ENCODE measurements at places on chromosomes 11 and 22.
A peak's percentile ranks its signal among the peaks of the same experiment; 100 is the strongest.

GRCh38 chr11:35615921-35616900 lies 2.0 kb upstream of the FJX1 start:
- no peak for DNase-seq

DNA sequence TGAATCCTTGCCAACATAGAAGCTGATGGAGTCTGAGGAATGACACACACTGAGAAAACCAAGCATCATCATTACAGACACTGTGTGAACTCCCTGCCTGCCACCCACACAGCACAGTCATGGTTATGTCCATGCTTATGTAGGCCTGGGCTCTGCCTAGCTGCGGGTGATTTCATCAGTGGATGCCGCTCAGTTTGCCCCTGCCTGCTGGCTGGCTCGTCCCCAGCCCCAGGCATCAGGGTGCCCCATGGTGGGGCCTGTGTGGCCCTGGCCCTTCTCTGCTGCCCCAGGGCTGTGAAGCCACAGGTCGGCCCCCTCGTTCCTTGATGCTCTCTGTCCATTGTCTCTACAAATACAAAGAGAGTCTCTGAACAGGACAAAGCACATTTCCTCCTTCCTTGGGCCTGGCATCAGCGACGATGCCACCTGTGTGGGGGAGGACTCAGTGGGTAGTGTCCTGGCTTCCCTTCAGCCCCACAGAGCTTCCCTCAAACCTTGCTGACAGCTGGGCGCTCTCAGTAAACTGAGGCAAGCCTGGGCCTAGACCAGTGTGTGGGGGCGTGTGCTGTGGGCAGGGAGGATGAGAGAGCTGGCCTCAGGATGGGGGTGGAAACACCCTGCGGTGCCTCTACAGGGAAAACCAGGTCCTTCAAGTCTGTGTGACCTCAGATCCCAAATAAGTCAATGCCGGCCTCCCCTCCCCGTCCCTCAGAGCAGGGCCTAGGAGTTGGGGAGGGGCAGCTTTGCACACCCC lies 20.0 kb upstream of the TUB start:
- DNase-seq, result no peak

- DNase-seq, result no peak
These were observed 258.3 kb downstream of the ETS1 start for GRCh38 chr11:128328955-128329551.

DNA sequence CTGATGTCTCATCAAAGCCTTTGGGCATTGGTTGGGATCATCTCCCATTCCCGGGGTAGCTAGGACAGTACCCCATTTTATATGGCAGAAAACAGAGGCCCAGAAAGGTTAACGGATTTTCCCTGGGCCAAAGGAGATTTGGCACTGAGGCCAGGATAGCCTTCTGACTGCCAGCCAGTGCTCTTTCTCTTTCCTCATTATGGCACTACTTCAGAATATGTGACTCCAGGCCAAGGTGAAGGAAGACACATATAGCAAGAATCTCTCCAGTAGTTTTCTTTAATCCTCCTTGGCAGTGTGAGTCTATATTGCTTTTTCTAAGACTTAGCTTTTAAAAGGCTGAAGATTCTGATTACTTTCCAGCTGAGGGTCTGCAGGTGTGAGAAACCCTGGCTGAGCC lies 94.8 kb upstream of the AMOTL1 start:
- DNase-seq, result no peak

DNA sequence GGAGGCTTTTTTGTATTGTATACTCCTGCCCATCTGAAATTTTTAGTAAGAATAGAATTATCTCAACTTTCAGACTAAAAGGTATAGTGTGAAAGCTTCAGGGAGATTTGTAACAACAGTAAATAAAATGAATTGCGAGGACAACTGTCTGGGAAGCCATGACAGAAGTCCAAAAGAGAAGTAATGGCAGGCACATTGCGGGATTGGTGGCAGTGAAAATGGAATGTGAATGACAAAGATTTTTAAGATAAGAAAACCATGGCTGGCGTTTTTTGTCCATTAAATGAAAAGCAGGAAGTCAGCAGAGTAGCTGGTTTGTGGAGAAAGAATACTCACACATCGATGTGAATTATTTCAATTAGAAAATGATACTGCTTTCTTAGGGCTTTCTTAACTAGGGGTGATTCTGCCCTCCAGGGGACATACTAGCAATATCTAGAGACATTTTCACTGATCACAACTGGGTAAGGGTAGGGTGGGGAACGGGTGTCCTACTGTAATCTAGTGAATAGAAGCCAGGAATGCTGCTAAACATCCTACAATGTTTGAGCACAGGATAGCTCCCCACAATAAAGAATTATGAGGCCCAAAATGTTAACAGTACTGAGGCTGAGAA lies 1.6 kb downstream of the NPAT start:
- no peak for DNase-seq

GRCh38 chr11:128326791-128327190 lies 260.6 kb downstream of the ETS1 start:
- DNase-seq, result no peak

GRCh38 chr22:41508770-41509170 lies 35.5 kb downstream of the POLR3H start:
- no peak for DNase-seq

GRCh38 chr22:33022231-33022630 lies 36.0 kb downstream of the SYN3 start:
- no peak for DNase-seq

DNA sequence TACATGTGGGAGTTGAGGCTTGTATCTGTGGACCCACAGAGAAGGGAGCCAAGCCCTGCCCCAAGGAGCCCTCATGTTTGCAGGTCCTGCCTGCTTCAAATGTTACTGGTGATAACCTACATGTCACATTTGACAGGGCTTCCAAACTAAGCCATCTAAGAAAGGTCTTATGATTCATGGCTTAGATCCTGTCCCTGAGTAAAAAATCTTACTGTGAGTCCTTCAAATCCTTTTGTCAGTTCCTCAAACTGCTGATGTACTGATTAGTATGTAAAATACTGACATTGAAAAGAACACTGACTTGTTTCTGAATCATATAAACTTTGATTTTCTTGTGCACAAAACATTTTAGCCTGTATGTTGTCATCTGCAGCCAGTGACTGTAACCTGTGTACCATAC lies 1.0 kb upstream of the PANX1 start:
- DNase-seq, result no peak

GRCh38 chr11:39205236-39205995 lies 2254.0 kb downstream of the LRRC4C start:
- no peak for DNase-seq

DNA sequence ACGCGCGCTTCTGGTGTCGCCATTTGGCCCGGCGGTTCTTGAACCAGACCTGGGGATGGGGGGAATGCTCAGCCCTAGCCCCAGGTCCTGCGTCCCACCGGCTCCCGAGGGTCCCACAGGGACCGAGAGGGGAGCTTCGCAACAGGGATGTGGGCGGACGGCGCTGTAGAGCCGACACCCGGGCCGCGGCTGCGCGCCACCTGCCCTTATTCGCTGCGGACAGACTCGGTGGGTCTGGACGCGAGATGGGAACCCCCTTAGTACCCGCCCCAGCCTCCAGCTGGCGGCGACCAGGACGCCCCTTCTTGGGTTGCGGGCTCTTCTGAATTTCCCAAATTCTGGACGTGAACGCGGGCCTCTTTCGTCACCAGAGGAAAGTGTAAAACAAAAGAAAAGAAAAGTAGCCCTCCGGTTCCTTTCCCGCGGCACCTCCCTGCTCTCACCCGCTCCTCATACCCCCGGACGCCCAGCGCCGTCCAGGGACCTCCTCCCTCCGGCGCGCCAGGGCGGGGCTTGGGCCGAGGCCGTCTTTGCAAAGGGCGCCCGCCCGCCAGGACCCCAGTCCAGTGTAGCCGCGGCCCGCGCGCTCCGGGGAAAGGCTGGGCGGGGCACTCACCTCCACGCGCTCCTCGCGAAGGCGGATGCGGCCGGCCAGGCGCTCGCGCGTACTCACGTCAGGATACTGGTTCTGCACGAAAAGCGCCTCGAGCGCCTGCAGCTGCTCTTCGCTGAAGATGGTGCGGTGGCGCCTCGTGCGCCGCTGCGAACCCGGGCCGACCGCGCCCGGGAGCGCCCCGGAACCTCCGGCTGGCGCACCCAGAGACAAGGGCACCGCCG lies 827 bp downstream of the GSC2 start:
- DNase-seq, result peak; percentile 18

- DNase-seq, result no peak
These were observed 39.2 kb upstream of the LRRC32 start for GRCh38 chr11:76709756-76710155.

GRCh38 chr11:126101251-126101929 lies 38.7 kb upstream of the CDON start:
- no peak for DNase-seq

DNA sequence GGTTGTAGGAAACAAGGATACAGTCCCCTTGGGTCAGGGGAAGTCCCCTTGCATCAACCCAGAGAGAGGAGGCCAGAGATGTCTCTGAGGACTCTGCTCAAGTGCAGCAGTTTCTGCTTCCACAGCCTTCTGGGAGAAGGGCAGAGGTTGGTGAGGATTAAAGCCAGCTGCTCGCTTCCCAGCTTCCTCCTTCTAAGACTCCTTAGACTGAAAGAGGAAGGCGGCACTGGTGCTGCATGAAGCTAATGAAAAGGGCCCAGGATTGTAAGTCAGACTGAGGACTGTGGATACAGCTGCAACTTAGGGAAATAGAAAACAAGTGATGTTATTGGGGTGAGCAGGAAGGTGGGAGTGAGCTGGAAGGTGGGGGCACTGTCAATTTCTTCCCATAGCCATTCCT lies at the start of gene OR52K1:
OR52K1 (plus strand) TSS at position 202 of the 400 bp plus-strand sequence. CDS start 6,255 bp downstream, outside the sequence.
- no peak for DNase-seq

DNA sequence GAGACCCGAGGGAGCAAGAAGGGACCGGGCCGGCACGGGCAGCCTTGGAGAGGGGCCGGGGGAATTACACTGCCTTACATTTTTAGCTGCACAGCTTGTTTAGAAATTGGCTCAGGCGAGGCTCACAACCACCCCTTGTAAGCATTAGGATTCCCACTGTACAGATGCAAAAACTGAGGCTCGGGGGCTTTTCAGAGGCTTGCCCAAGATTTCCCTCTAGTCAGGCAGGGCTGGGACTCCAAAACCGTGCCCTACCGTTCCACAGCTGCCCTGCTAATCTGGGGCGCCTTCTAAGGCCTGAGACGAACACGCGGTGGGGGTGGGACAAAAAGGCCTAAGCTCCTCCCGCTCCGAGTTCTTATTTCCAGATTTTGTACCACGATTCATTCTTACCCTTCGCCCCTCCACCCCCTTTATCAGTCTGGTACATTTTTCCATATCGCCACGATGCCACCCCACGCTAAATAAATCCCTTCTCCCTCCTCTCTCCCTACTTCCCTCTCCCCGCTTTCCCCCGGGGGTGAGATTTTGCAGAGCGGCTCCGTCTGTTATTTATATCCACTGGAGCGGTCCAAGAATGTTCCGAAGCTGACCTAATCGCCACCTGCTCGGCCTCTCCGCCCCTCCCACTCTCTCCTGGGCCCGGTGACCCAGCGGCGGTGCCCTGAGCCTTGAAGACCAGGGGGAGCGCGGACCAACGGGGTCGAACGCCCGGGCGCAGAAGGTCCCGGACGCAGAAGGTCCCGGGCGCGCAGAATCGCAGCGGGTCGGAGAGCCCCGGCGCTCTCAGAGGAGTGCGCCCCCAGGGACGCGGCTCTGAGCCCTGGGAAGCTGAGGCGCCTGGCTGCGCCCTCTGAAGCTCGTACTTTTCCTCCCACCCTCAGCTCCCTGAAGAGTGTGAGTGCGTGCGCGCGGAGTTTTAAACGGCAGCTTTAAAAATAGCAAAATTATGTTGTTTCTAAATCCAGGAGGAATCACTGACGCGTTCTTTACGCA lies 764 bp upstream of the PACSIN3 start:
- DNase-seq, result no peak

DNA sequence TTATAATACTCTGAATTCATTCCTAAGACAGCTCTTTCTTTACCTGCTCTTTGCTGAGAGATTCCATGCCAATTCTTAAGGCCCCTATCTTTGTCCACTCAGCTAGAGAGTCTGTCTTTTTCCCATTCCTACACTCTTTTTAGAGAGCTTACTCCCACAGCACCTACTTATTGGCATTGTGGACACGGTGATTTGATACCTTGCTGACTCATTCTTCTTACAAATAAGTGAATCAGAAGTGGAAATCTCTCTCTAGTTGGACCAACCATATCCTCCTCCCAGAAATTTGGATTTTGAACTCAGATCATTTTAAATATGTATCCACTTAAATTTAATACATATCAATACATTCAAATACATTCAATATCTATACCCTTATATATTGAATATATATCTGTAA lies 32.5 kb upstream of the OR6M1 start:
- DNase-seq, result no peak

GRCh38 chr11:20808328-20808727 lies 138.9 kb downstream of the NELL1 start:
- no peak for DNase-seq

- peak; percentile 5 for DNase-seq
These were observed 30.7 kb upstream of the MUC5AC start for GRCh38 chr11:1126935-1127663.

DNA sequence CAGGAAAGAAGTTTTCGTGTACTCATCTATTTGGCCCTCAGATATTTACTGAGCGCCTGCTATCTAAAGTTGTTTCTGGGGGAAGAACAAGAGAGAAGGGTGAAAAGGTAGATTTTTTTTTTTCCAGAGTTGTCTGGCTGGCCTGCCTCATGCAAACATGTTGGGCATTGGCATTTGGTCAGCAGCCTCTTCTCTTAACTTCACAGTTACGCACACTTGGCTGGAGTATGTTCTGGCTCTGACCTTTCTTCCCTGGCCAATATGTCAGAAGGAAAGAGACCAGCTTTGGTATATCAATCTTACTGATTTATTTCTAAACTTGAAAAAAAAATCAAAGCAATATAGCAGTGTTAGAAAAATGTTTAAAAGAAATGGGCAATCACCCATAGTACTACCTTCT lies 54.2 kb upstream of the GRAMD1B start:
- no peak for DNase-seq

DNA sequence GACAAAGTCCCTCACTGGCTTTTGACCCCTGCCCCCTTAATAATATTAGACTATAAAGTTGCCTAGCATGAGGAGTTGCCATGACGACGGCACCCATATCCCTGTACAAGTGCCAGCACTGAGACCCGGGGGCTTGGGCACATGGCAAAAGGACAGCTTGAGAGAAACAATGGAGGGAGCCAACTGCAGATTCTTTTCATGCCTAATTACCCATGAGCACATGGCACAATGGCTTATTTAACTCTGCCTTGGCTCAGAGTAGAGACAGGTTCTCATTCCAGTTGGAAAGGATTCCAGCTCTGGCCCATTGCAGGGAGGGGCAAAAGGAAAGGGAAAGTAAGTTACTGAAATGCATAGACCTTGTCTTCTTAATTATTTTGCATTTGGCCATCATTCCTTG lies 261.2 kb upstream of the UBASH3B start:
- no peak for DNase-seq

Measured in activated CD4-positive, alpha-beta T cell treated with anti-CD3 and anti-CD28 coated beads for 1 hour (primary cell).